OCI-M1 (cell line): ENCODE measurements at places on chromosomes 12 and 14.

- no peak for DNase-seq
Observed at GRCh38 chr14:31294746-31295405, 87.3 kb upstream of the HECTD1 start.

GRCh38 chr12:48651681-48652080 lies 30.4 kb downstream of the KANSL2 start:
- DNase-seq = no peak

- DNase-seq = peak; percentile 21
Observed at GRCh38 chr14:80933282-80933681, 8.3 kb downstream of the CEP128 start.

- peak; percentile 3 for DNase-seq
Observed at GRCh38 chr12:115763982-115764621, 513.4 kb downstream of the MED13L start.

- no peak for DNase-seq
Observed at GRCh38 chr12:86597431-86597830, 341.2 kb upstream of the MGAT4C start.
